ENCODE measurements at places on chromosomes 7 and 10.
A peak's percentile ranks its signal among the peaks of the same experiment; 100 is the strongest.

GRCh38 chr7:40546616-40547501 is 412.1 kb downstream of the SUGCT start:
- DNase-seq, result no peak

DNA sequence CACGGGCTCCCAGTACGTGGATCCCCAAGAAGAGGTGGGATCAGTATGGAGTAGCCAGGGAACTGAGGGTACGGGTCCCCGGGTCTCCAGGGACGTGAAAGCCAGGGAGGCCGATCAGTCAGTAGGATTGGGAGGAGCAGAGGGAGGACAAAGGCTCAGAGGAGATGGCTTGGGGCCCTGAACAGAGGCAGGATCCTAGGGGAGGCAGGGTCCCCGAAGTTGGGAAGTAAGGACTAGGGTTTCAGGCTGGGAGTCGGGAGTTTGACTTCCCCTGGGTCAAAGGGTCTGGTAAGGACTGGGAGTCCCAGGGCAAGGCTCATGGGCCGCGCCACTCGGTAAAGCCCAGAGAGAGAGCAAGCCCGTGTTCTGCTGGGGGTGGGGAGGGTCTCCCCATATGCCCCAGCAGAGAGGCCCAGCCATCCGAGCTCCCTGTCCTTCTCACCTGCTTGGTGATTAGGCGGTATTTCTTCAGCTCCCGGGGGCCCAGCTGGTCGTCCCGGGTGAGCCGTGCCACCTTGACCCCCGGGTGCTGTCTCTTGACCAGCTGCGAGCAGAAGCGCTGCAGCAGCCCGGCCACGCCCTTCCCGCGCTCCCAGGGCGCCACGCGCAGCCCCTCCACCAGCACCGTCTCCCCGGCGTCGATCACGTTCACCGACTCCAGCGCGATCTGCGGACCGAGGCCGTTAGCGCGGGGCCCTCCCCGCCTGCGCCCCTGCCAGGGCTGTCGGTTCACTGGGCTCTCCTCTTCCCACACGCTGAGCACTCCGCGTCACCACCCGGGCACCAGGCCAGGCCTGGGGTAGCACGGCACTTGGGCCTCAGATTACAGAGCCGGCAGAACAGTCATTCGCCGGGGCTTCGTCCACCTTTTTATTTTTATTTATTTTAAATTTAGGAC is 7.0 kb downstream of the NAT16 start:
- DNase-seq, result peak; percentile 36

DNA sequence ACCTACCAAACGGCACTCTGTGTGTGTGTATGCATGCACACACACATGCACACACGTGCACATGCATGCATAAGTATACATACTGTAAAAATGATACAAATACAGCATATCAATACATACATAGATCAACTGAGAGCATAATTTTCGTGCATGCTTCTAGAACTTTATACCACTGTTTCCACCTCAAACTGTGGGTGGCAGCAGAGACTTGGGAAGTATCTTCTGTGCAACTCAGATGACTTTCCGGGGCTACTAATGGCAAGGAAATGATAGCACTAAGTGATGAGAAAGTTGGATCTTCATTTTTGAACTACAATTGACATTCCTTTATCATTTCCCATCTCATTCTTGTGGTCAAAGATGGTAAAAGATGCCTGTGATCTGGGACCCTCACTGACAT is 570.7 kb downstream of the REEP3 start:
- DNase-seq, result no peak

- DNase-seq, result no peak
Observed at GRCh38 chr7:66631471-66631870, 2.8 kb downstream of the KCTD7 start.
